ENCODE measurements at places on chromosomes 16 and 17.

DNA sequence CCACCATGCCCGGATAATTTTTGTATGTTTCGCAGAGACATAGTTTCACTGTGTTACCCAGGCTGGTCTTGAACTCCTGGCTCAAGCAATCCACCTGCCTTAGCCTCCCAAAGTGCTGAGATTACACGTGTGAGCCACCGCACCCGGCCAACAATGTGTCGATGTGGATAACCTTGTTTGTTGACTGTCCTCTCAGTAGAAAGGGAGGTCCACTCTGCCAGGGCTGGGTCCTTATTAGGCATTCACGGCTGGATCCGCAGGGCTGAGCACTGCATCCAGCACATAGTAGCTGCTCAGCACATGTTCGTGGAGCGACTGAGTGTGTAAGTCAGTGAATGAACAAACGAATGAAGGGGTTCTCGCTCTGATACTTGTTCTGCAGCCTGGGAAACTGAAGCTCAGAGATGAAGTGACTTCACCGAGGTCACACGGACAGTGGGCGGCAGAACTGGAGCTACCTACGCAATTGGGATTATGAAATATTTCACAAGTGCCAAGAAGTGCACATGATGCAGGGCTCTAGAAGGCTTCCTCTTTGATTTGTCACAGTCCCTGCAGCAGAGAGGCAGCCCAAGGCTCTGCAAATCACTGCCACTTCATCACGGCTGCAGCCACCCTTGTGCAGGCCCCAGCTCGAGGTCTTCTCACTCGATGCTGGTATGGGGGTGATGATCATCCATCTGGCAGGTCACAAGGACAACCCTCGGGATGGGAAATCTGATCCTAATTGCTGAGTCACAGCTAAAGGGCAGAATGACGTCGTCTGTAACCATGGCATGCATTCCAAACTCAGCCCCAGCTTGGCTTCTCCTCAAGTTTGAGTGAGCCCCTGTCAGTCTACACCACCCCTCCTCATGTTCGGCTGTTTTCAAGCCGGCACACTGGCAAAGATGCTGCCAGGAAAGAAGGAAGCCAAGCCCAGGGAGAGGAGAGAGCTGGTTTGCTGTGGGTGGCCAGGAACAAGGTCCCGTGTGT, 28.0 kb upstream of the SNN start:
- no peak for DNase-seq

GRCh38 chr17:42518046-42518754, 17.8 kb upstream of the NAGLU start:
- DNase-seq = no peak

- no peak for DNase-seq
These were observed 36.3 kb downstream of the PLXDC1 start for GRCh38 chr17:39115135-39115534.

- no peak for DNase-seq
These were observed 347.7 kb upstream of the KIF2B start for GRCh38 chr17:53475002-53475401.

GRCh38 chr16:52492789-52493357, 54.1 kb downstream of the TOX3 start:
- DNase-seq = no peak

DNA sequence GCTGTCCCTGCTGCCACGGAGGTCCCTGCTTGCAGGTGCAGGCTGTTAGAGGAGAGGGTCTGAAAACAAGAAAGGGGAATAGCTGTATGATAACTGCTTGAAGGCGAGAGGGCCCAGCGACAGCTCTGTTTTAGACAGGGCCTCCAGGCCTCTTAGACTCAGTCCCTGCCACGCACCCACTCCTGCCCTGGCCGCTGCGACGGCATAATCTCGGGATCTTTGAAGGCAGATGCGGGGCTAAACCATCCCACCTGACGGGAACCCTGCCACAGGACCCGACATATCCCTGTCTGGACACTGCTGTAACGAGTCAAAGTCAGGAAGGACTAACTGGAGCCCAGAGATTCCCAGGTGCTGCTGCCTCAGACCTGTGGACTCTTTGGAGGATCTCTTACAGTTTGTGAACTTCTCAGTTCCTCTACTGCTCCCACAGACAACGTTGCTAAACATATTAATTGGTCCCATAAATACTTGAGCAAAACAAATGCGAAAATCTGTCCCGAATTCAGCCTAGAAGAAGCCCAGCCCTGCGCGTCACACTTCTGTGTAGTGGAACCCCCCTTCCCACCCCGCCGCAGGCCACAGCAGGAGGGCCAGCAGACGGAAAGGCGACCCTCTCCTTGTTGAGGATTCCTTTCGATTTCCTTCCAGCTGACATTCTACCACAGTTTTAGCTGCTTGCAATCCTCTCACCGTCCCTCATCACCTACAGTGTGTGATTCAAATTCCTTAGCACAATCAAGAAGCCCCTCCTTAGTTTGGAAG, 998 bp upstream of the TMEM11 start:
- no peak for DNase-seq

GRCh38 chr16:50367777-50368409, 895 bp downstream of the BRD7 start:
- no peak for DNase-seq
